ENCODE measurements at places on chromosomes 4 and X. TPM values are rescaled to one million over a fixed set of nuclear protein-coding genes. Genes with fewer than 3 reads are reported as not detected.

Gene C4orf36
- total RNA-seq, result 0.10 TPM

Gene CLDN2
- total RNA-seq, result 55.7 TPM

Gene CD38
- total RNA-seq, result not detected

Gene IL2
- not detected for total RNA-seq

Gene DCAF8L2
- total RNA-seq, result not detected

Gene NEUROG2
- total RNA-seq, result not detected

Gene MAGEA11
- not detected for total RNA-seq

Gene NHS
- total RNA-seq, result 5.3 TPM

Gene GPR78
- not detected for total RNA-seq

Gene INPP4B
- total RNA-seq, result 13.3 TPM

Gene DRD5
- not detected for total RNA-seq

Gene PRDM8
- 7.0 TPM for total RNA-seq

Gene MTMR8
- total RNA-seq, result 3.4 TPM

Gene TENM3
- 5.3 TPM for total RNA-seq

Gene DRP2
- 0.13 TPM for total RNA-seq

Gene MAOA
- 11.8 TPM for total RNA-seq

Gene PHEX
- 0.18 TPM for total RNA-seq

Gene GATA1
- not detected for total RNA-seq

Gene SLC49A3
- total RNA-seq, result not detected

Gene CXCL1
- total RNA-seq, result 3.6 TPM

Gene F8A3
- 5.2 TPM for total RNA-seq

Gene GAR1
- 8.5 TPM for total RNA-seq

Gene FAM47A
- not detected for total RNA-seq

Gene SPANXB1
- total RNA-seq, result not detected

Gene FOXR2
- not detected for total RNA-seq

Gene TMEM156
- total RNA-seq, result not detected

Gene DDIT4L
- not detected for total RNA-seq

Gene AREG
- total RNA-seq, result 173 TPM

Gene HMGN5
- total RNA-seq, result 0.76 TPM

Gene NDP
- not detected for total RNA-seq

Gene ANOS1
- total RNA-seq, result not detected

Gene USP38
- 21.2 TPM for total RNA-seq

Data from HT-29 (cell line).